ENCODE measurements at places on chromosomes 2 and 18.

GRCh38 chr2:47271054-47272000 lies 116.2 kb upstream of the STPG4 start:
- no peak for DNase-seq

GRCh38 chr2:101921953-101922325 lies 69.8 kb upstream of the IL1R2 start:
- no peak for DNase-seq

GRCh38 chr2:24707143-24707542 lies 86.0 kb downstream of the PTRHD1 start:
- no peak for DNase-seq

DNA sequence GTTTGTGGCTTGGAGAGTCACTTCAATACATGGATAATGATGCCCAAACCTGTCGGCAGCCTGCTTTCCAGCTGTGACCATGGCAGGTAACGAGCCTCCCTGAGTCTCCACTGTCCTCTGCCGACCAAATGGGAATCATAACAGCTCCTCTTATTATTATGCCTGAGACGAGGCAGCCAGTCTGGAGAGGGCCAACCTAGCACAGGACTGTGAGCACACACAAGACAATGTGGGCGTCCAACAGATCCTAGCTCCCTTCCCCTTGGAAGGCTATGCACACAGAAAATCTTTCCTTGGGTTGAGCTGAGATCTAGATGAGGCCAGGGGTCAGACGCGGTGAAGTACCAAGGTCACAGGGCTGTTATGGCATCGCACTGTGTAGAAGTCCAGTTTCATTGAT lies 890 bp upstream of the SLC4A3 start:
- no peak for DNase-seq

- DNase-seq, result no peak
These were observed 124.6 kb upstream of the CD302 start for GRCh38 chr2:159922563-159922962.

- no peak for DNase-seq
These were observed 62.0 kb downstream of the BIRC6 start for GRCh38 chr2:32418778-32419177.

- no peak for DNase-seq
These were observed 169.5 kb downstream of the HRH4 start for GRCh38 chr18:24629921-24630320.

DNA sequence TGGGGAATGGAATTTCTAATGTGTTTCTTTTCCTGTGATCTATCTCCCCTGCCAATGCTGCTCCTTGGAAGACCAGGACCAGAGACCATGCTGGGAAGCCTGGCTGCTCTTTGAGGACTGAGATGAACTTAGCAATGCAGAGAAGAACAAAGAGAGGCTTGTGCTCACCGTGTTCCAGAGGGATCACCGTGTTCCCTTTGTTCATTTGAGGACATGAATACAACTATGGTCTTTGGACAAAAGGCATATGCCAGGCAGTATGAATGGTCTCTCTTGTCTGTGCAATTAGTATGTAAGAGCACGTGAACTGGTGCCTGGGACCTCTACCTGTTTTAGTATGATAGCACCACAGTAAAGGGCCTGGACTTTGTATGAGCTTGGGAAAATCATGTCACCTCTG lies 139.9 kb downstream of the TDRD15 start:
- DNase-seq, result no peak

GRCh38 chr2:15914596-15915385 lies 25.6 kb upstream of the MYCN start:
- no peak for DNase-seq

DNA sequence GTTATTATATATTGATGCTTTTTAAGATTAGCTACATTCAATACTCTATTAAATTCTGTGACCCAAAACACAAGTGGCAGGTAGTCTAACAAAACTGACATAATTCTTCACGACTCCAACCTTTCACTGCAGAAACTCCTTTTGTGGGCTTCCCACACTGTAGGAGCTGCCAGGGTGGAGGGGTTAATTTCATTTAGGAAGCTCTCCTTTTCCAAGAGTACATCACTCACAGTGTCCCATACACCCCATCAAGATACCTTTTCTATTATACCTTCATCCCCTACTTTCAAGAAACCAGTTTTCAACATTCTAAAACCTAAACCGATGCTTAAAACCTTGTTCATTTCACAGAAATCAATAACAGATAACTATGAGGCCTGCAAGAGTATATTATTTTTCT lies 825 bp downstream of the THUMPD2 start:
- no peak for DNase-seq

DNA sequence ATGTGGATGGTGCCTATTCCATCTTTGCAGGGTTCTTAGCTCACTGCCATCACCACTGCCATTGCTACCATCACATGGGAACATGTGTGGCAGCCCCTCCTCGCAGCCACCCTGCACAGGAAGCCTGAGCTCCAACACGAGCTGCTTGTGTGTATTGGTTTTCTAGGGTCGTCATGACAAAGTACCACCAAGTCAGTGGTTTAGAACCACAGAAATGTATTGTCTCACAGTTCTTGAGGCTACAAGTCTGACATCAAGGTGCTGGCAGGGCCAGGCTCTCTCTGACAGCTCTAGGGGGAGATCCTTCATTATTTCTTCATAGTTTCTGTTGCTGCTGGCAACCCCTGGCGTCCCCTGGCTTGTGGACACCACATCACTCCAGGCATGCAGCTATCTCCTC lies 10.3 kb upstream of the IL1R2 start:
- no peak for DNase-seq

DNA sequence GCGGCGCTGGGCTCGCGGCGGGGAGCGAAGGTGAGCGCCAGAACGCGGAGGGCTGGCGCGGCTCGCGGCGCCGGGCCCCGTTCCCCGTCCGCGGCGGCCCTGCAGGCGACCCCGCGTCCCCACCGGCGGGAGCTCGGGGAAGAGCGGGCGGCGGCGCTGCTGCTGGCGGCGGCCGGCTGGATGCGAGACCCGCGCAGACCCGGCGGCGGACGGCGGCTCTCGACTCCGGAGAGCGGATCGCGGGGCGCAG lies 213 bp downstream of the DOK6 start:
- DNase-seq, result no peak

GRCh38 chr2:190511104-190511503 lies 23.4 kb downstream of the NEMP2 start:
- no peak for DNase-seq

- DNase-seq, result no peak
These were observed 959.5 kb upstream of the PIK3C3 start for GRCh38 chr18:40995529-40995928.

DNA sequence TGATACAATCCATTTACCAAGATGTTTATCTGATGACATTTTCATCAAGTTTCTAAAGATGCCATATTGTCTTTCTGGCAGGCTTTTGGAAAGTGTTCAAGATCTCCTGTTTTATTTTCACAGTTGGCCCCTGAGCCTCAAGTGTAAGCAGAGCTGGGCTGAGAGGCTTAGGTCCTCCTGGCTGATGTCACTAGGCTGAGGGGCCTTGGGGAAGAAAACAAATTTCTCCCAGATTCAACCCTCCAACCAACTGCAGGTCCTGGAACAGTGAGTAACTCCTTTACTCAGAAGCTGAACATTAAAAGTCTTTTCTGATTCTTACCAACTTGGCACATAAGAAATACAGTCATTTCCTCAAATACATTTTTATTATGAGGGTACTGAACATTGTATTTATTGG lies 14.9 kb upstream of the IL1RL1 start:
- DNase-seq, result no peak

- no peak for DNase-seq
These were observed 472.3 kb downstream of the TNS1 start for GRCh38 chr2:217530392-217531090.

DNA sequence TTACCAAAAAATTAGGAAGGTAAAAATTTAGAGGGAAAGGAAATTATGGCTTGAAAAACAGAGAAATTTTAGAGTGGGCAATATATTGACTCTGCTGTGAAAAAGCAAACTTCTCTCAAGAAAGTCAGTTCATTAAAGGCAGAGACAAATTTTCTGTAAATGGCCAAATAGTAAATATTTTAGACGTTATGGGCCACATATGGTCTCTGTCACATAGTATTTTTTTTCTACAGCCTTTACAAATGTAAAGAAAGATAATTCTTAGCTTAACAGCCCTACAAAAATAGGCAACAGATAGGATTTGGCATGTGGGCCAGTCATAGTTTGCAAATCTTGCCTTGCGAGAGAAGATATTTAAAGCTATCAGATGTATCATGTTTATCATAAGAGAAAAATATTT lies 1750.4 kb downstream of the SUCLG1 start:
- DNase-seq, result no peak

DNA sequence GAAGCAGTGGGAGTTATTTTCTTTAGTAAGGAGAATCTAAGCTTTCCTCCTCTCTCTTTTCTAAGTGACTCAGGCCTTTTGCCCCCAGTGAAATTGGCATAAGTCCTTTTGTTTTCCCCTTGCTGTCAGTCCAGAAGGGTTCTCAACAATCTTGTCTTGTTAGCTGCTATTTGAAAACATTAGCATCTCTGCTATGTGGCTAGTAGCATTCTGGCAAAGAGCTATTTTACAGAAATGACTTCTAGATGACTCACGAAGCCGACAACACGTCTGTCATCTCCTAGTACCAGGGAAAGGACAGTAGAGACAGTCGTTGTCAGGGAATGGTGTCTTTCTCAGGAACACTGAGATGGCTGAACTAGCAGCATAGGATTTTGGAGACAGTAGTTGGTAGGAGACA lies 14.7 kb downstream of the SMARCAL1 start:
- no peak for DNase-seq

- no peak for DNase-seq
These were observed 12.3 kb downstream of the KLF7 start for GRCh38 chr2:207153266-207153975.

DNA sequence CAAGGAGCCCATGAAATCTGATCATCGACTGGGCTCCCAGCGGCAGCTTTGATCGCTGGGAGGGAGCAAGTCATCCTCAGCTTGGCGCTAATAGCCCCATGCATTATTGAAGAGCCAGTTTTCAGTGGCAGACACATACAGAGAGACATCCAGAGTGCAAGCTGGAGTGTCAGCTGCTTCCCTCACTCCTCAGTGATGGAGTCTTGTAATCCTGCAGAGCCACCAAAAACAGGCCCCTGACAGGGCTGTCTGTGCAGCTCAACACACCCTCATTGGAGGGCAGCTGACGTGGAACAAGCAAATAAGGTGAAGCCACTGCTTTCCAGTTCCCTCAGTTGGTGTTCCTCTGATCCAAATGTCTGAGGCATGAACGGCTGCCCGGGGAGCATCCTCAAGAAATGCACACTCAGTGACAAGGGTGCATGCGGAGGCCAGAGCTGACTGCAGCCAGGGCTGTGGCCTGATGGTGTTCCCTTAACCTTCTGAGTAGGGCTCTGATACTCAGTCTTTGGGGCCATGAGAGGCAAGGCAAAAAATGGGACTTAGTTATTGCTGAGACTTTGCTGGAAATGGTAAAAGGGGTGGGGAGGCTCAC lies 97.4 kb downstream of the RHOB start:
- DNase-seq, result no peak

DNA sequence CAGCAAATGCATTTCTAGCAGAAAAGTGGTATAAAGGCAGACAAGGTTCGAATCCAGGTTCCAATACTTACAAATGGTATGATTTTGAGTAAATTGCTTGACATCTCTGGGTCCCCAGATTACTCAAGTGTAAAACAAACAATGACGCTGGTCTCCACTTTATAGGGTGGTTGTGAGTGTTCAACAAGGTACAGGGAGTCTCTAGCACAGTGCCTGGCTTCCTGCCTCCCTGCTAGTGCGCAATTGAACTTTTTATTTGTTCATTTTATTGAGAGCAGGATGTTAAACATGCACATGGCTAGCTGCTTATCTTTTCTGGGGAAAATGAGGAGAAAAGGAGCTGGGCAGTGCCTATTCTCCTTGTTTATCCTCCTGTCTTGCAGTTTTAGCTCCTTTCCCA lies 74.9 kb upstream of the MYL1 start:
- DNase-seq, result no peak

GRCh38 chr18:9521770-9522169 lies 46.5 kb downstream of the RALBP1 start:
- no peak for DNase-seq

- DNase-seq, result no peak
These were observed 13.9 kb downstream of the ANTXR1 start for GRCh38 chr2:69026691-69027459.

GRCh38 chr2:41320491-41320890 lies 727.3 kb upstream of the PKDCC start:
- no peak for DNase-seq

GRCh38 chr2:197369933-197370320 lies 59.3 kb upstream of the ANKRD44 start:
- no peak for DNase-seq

DNA sequence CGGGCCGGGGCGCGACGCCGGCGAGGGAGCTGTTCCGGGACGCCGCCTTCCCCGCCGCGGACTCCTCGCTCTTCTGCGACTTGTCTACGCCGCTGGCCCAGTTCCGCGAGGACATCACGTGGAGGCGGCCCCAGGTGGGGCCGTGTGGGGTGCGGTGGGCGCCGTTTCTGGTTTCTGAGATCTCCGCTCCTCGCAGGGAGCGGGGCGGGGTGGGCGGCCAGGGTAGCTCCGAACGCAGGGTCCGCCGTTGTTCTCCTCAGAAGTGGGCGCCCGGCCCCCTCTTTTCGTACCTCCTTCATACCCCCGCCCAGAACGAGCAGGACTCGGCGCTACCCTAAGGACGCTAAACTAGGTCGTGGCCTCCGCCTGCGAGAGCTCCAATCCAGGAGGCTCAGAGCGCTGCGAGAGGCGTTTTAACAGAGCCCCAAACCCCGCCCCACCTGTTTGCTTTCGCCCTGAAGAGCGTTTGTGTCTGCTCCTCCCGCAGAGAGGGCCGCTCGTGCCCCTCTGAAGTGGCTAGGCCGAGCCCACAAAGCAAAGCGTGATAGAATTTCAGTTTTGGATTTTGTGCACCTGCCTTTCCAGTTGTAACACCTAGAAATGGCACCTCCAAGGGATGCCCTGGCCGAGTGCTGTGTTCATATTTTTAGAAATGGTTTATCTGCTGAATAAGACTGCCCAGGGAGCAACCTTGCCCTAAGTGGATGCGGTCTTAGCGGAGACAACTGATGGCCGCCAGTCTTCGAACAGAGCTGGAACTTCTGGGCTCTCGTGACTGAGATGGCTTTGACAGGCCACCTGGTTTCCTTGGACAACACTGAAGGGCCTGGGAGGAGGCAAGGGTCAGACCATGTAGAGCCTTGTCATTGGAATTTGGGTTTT lies 626 bp downstream of the CAPN10 start:
- DNase-seq, result peak; percentile 49

DNA sequence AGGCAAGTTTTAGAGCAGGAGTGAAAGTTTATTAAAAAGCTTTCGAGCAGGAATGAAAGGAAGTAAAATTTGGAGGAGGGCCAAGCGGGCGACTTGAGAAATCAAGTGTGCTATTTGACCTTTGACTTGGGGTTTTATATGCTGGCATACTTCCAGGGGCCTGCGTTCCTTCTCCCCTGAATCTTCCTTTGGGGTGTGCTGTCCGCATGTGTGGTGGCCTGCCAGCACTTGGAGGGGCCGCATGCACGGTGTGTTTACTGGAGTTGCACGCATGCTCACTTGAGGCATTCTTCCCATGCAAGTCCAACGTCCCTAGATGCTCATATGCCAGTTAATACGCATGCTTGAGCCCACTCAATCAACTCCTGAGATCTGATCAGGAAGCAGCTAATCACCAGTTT lies 78.3 kb upstream of the MAP4K4 start:
- DNase-seq, result no peak

GRCh38 chr2:191636586-191636985 lies 41.4 kb upstream of the NABP1 start:
- DNase-seq, result no peak

GRCh38 chr18:79611040-79611681 lies 68.4 kb upstream of the CTDP1 start:
- DNase-seq, result no peak
